Kasumi-1 (cell line): ENCODE measurements at places on chromosomes 13 and 19.
A peak's percentile ranks its signal among the peaks of the same experiment; 100 is the strongest.

DNA sequence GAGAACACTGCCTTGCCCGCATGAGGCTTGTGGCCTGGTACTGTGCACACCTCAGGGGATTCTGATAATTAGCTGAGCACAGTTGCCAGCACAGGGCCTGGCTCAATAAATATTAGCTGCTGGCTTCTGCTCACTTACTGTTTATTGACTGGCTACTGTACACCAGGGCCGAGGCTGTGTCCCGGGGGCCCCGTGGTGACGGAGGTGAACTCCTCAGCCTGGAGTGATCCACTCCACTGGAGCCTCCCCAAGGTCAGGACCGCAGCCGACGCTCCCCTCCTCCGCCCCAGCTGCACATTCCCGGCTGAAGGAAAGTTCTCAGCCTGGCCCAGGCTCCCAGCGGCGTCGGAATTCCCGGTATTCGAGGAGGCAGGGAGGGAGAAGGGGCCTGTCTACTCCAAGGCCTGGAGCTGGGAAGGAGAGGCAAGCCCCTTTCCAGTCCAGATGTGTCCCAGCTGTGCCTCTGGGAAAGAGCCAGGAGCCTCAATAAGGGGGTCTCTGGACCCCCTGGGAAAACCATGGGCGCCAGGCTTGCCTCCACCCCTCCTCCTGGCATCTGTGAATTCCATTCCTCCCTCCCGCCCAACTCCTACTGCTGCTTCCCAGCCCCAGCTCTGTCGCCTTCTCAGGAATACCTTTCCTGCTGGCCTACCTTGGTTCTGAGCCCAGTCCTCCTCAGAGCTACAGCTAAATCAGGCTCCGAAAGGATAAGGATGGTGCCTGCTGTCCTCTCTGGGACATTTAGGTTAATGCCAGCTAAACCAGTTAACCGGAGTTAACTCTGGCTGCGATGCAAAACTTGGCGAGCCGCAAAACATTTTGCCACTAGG is 7.3 kb downstream of the RPS16 start:
- DNase-seq: no peak

DNA sequence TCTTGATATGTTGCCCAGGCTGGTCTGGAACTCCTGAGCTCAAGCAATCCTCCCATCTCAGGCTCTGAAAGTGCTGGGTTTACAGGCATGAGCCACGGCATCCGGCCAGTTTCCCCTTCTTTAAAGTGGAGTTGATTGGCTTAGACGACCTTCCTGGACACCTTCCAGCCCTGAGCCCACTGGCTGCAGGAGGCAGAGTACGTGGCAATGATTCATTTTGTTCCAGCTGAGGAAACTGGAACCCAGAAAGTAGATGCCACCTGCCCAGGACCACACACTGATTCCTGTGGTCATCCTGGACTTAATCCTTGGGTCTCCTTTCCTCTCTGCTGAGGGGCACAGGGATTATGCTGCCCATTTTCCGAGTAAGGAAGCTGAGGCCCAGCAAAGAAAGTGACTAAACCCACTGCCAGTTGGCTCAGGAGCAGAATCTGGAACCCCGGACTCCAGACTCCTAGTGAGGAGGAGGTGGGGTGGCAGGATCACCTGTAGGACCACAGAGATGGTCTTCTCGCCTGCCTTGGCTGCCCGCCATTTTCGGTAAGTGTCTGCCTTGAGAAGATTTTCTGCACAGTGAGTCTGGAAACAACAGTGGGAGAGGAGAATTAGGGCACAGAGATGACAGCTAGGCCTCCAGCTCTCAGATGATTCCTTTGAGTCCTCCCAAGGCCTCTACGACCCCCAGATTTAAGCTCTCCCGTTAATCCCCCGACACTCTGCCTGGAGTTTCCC is 737 bp downstream of the XRCC1 start:
- no peak for DNase-seq

- no peak for DNase-seq
Measured at GRCh38 chr13:26469602-26470001, 87.9 kb upstream of the WASF3 start.

DNA sequence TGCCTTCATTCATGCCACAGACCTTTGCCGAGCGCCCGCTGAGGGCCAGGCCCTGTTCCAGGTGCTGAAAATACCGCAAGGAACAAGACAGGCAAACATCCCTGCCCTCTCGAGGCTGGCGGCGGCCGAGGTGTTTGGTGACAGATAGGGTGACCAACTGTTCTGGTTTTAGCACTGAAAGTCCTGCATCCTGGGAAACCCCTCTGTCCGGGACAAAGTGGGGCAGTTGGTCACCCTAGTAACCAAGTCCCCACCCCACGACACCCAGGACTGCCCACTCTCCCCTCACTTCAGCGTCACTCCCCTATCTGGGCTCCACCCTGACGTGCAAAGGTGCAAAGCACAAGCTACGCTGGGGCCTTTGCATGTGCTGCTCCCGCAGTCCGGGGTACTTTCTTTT is 17.3 kb downstream of the ZBTB7A start:
- no peak for DNase-seq

DNA sequence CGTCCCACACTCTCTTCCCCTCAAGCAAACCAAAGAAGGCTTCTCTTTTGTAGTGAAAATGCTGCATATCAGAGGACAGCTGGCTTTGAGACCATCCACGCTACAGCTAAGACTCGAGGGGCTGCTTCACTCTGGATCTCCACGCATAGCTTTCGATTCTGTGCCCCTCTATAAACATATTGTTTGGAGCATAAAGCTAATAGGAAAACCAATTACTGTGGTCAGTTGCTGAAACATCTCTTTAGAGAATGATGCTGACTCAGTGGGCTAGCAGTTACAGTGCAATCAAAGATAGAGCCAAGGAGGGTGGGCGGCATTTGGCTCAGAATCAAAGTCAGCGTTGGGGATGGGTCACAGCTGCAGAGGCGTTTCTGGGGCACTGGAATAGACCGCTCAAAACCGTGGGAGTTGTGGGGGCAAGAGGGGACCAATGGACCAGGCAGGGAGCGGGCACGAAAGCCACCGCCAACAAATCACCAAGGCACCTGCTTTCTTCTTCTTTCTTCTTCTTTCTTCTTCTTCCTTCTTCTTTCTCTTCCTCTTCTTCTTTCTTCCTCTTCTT is 76.7 kb downstream of the RASL11A start:
- no peak for DNase-seq

GRCh38 chr13:66635526-66635925 is 594.6 kb downstream of the PCDH9 start:
- DNase-seq: no peak

- no peak for DNase-seq
Measured at GRCh38 chr19:55594996-55595545, 4.2 kb downstream of the FIZ1 start.

- peak; percentile 50 for DNase-seq
Measured at GRCh38 chr19:39409208-39410016, 2.8 kb downstream of the ZFP36 start.

GRCh38 chr13:99987154-99988019 is 5.8 kb downstream of the ZIC2 start:
- no peak for DNase-seq

- DNase-seq: no peak
Measured at GRCh38 chr19:34825212-34825611, 52.2 kb upstream of the ZNF599 start.

GRCh38 chr13:53782488-53782961 is 753.9 kb downstream of the OLFM4 start:
- peak; percentile 87 for DNase-seq

DNA sequence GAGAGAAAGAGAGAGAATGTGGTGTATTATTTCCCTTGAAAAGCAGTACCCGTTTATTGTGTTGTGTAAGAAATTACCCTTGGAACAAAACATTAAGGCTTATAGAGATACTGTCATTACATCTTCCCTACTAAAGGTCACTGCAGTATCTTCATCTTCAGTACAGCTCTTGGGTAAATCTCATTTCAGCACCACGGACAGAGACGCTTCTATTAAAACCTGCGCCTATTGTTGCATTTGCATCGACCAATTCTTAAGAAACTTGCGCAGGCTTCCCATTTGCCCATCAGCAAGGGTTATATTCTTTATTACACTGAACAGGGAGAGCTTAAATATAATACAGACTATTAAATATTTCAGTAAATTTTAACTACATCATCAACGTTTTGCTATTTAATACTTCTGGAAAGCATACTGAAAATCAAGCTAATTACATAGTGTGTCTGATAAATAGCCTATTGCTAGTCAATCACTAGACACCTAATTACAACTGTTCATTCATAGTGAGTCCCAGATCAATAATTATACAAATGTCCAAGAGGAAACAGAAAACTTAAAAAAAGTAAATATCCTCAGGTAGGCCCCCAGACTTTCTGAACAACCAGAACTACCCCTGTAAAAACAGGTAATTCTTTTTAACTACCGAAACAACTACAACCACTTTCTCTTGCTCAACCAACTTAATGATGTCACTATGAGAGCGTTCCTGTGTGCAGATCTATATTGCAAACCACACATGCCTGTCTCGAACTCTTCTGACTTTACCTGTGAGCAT is 350.6 kb downstream of the LIG4 start:
- peak; percentile 34 for DNase-seq

DNA sequence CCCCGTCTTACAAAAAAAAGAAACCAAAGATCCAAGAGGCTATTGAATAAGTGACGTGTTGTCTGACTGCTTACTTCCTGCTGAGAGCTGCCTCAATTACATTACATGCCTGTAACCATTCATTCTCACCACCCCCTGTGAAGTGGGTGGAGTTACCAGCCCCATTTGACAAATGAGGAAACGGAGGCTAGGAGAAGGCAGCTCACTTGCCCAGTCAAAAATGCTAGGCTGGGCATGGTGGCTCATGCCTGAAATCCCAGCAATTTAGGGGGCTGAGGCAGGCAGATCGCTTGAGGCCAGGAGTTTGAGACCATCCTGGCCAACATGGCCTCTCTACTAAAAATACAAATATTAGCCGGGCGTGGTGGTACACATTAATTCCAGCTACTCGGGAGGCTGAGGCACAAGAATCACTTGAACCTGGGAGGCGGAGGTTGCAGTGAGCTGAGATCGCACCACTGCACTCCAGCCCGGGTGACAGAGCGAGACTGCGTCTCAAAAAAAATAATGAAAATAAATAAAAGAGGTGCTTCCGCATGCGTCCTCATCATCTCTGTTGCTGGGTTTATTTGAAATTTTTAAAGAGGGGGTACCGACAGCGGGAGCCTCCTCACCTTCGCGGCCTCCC is 499 bp downstream of the LSM7 start:
- peak; percentile 48 for DNase-seq

- DNase-seq: no peak
Measured at GRCh38 chr19:10368101-10368803, 12.1 kb downstream of the TYK2 start.
